ENCODE measurements at places on chromosomes 1 and 21.

DNA sequence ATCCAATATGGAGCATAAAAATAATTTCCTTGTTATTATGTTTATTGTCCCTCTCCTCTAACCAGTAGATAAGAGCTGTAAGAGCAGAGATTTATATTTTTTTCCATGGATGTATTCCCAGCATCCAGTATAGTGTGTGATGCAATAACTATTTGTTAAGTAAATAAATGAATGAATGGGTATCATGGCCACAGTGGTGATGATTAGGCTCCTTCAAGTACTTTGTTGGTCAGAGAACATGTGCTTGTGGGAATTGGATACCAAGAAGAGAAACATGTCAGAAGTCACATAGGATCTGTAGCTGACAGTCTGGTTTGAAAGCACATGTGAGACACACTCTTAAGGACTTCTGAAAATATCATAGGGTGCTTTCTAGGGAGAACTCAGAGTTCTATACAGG lies 588.5 kb downstream of the AGBL4 start:
- H3K4me3 ChIP-seq = no peak overlapping the region
- H3K4me1 ChIP-seq = no peaks in the 10 kb centered on the region
- no peak overlapping the region for H3K27ac ChIP-seq

- no peak for DNase-seq
- H3K4me3 ChIP-seq = no peak overlapping the region
- peaks cover 2% of the 10 kb centered on the region for H3K27me3 ChIP-seq
Observed at GRCh38 chr1:213720032-213720431, 267.7 kb upstream of the PROX1 start.

GRCh38 chr1:46575300-46575699 lies 23.9 kb upstream of the KNCN start:
- no peak overlapping the region for H3K4me3 ChIP-seq
- no peaks in the 10 kb centered on the region for H3K27me3 ChIP-seq

GRCh38 chr1:60896701-60897363 lies 185.5 kb upstream of the NFIA start:
- DNase-seq = no peak
- H3K27ac ChIP-seq = no peak overlapping the region
- peaks cover 13% of the 10 kb centered on the region for H3K27me3 ChIP-seq
- H3K4me3 ChIP-seq = no peak overlapping the region
- no peaks in the 10 kb centered on the region for H3K36me3 ChIP-seq

- no peak within 1 kb of the TSS for H3K4me3 ChIP-seq
- peaks cover 2% of the 10 kb centered on the region for H3K36me3 ChIP-seq
Observed at GRCh38 chr1:48222501-48223242, at the start of gene SLC5A9. TSS of gene SLC5A9 (plus strand) at chr1:48222716. CDS start at chr1:48222737, 21 bp downstream.

GRCh38 chr1:29698033-29698432 lies 461.7 kb downstream of the PTPRU start:
- H3K36me3 ChIP-seq = peaks cover 1% of the 10 kb centered on the region
- DNase-seq = no peak

DNA sequence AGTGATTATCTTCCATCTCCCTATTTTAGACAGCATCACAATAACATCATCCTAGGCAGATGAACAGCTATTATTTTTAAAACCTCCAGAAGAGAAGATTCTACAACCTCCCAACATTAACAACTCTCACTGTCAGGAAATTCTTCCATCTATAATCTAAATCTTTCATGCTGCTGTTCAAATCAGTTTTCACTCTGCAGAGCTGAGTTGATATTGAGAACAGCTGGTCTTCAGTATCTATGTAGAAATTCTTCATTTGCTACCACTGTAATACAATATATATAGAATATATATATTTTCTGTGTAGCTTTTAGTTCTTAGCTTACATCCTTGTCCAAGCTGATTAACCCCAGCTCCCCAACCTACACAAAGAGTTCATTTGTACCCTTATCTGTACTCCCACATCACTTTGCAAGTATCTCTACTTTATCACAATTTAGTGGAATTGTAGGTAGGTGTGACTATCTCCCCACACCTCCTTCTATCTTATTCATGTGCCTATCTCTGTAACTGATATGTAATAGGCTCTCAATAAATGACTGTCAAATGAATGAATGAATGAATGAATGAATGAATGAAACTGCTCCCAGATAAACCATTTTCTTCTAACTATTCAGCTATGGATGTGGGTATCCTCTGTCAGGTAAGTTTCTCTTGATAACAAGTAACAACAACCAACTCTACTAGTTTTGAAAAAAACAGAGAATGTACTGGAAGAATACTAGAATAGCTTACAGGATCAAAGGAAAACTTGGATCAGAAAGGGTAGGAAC lies 37.4 kb upstream of the PKN2 start:
- H3K27ac ChIP-seq = no peak overlapping the region
- no peaks in the 10 kb centered on the region for H3K36me3 ChIP-seq
- DNase-seq = no peak
- H3K4me3 ChIP-seq = no peak overlapping the region

- no peaks in the 10 kb centered on the region for H3K4me1 ChIP-seq
- no peak overlapping the region for H3K4me3 ChIP-seq
- H3K36me3 ChIP-seq = no peaks in the 10 kb centered on the region
- no peak overlapping the region for H3K27ac ChIP-seq
- DNase-seq = no peak
Observed at GRCh38 chr21:30880914-30881313, 466 bp downstream of the KRTAP11-1 start.

DNA sequence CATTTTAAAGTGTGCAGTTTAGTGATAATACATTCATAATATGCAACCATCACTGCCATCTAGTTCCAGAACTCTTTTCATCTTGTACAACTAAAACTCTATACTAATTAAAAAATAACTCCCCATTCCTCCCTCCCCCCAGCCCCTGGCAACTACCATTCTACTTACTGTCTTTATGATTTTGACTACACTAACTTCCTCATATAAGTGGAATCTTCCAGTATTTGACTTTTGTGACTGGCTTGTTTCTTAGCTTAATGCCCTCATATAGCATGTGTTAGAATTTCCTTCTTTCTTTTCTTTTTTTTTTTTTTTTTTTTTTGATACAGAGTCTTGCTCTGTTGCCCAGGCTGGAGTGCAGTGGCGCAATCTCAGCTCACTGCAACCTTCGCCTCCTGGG lies 1.4 kb upstream of the NVL start:
- DNase-seq = no peak
- H3K27me3 ChIP-seq = no peaks in the 10 kb centered on the region
- peaks cover 45% of the 10 kb centered on the region for H3K4me1 ChIP-seq
- H3K36me3 ChIP-seq = peaks cover 12% of the 10 kb centered on the region
- H3K4me3 ChIP-seq = no peak overlapping the region

DNA sequence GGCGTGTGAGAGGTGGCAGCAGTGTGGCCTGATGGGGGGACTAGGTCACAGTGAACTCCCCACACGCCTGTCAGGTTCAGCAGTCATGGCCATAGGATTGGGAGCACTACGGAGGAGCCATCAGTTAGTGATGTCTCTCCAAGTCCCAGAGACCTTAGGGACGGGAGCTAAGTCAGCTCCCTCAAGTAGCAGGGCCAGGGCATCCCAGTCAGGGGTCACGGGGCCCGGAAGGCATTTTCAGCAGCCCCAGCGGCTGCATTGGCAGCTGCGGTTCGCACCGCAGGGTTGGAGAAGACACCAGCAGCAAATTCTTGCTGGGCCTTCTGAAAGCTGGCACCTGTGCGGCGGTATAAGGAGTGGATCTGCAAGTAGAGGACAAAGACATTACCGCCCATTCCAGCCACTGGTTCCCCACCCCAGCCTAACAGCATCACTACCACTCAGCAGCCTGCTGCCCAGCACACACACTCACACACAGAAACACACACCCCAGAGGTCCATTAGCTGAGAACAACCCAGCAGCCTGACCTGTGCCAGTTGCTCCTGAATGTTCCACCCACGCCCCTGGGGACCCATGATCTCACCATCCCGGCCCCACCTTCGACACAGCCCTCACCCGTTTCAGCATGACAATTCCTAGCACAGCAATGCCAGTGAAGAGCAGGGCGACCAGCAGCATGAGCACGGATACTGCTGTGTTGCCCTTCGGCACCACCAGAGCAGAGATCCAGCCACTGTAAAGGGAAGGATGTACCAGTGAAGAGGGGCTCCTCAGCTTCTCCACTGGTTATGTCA lies 972 bp upstream of the ENTREP3 start:
- peaks cover 27% of the 10 kb centered on the region for H3K36me3 ChIP-seq
- peaks cover 50% of the 10 kb centered on the region for H3K4me1 ChIP-seq
- peak overlapping the region; percentile 35 for H3K27ac ChIP-seq
- H3K27me3 ChIP-seq = no peaks in the 10 kb centered on the region

GRCh38 chr1:236142253-236143103 lies at the start of gene GPR137B:
TSS of gene GPR137B (plus strand) at chr1:236142539. CDS start at chr1:236142623, 84 bp downstream.
- peak within 1 kb of the TSS; percentile 86 for H3K4me3 ChIP-seq
- no peak for DNase-seq
- peaks cover 22% of the 10 kb centered on the region for H3K27me3 ChIP-seq
- H3K27ac ChIP-seq = peak within 1 kb of the TSS; percentile 74

DNA sequence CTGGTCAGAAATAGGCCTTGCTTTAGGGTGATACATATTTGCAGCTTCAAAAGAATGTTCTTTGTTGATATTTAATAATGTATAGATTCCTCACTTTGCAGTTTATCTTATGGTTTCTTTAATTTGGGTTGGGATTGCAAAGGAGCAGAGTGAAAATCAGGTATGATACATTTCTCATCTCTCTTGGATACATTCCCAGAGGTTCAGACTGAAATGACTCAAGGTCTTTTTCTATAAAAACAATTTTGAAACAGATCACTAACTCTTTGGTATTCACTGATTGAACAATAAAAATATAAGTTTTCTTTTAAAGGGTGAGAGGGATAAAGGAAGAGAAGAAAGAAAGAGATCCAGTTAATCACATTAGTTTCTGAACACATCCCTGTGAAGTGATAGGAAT lies 606.5 kb upstream of the CAMK1G start:
- H3K36me3 ChIP-seq = no peaks in the 10 kb centered on the region
- no peaks in the 10 kb centered on the region for H3K27me3 ChIP-seq
- no peaks in the 10 kb centered on the region for H3K4me1 ChIP-seq
- no peak for DNase-seq

GRCh38 chr1:98129491-98129890 lies 208.7 kb upstream of the DPYD start:
- no peaks in the 10 kb centered on the region for H3K36me3 ChIP-seq
- H3K4me3 ChIP-seq = no peak overlapping the region
- no peaks in the 10 kb centered on the region for H3K27me3 ChIP-seq
- DNase-seq = no peak
- H3K27ac ChIP-seq = no peak overlapping the region

GRCh38 chr1:167705250-167705649 lies 16.5 kb upstream of the MPZL1 start:
- no peak overlapping the region for H3K4me3 ChIP-seq
- no peaks in the 10 kb centered on the region for H3K27me3 ChIP-seq
- peak overlapping the region; percentile 63 for H3K27ac ChIP-seq
- no peak for DNase-seq

- no peaks in the 10 kb centered on the region for H3K27me3 ChIP-seq
- peaks cover 43% of the 10 kb centered on the region for H3K36me3 ChIP-seq
- H3K4me3 ChIP-seq = peak overlapping the region; percentile 100
- H3K4me1 ChIP-seq = peaks cover 75% of the 10 kb centered on the region
- H3K27ac ChIP-seq = peak overlapping the region; percentile 99
- no peak for DNase-seq
Observed at GRCh38 chr1:111449703-111450017, 396 bp downstream of the ATP5PB start.

GRCh38 chr1:53573522-53573921 lies 114.3 kb downstream of the DMRTB1 start:
- no peaks in the 10 kb centered on the region for H3K27me3 ChIP-seq
- no peaks in the 10 kb centered on the region for H3K36me3 ChIP-seq
- no peak for DNase-seq
- H3K4me1 ChIP-seq = peaks cover 38% of the 10 kb centered on the region
- H3K27ac ChIP-seq = no peak overlapping the region

- H3K27me3 ChIP-seq = peaks cover 16% of the 10 kb centered on the region
- no peaks in the 10 kb centered on the region for H3K4me1 ChIP-seq
- H3K27ac ChIP-seq = no peak overlapping the region
Observed at GRCh38 chr1:93519199-93519829, 71.4 kb downstream of the FNBP1L start.

GRCh38 chr1:176682830-176683535 lies 220.0 kb downstream of the PAPPA2 start:
- H3K27ac ChIP-seq = no peak overlapping the region
- H3K4me1 ChIP-seq = no peaks in the 10 kb centered on the region
- H3K36me3 ChIP-seq = no peaks in the 10 kb centered on the region

- DNase-seq = peak; percentile 45
- peaks cover 2% of the 10 kb centered on the region for H3K36me3 ChIP-seq
- H3K4me1 ChIP-seq = peaks cover 4% of the 10 kb centered on the region
- H3K4me3 ChIP-seq = no peak overlapping the region
- H3K27ac ChIP-seq = no peak overlapping the region
Observed at GRCh38 chr1:175146529-175147213, 45.9 kb downstream of the KIAA0040 start.

DNA sequence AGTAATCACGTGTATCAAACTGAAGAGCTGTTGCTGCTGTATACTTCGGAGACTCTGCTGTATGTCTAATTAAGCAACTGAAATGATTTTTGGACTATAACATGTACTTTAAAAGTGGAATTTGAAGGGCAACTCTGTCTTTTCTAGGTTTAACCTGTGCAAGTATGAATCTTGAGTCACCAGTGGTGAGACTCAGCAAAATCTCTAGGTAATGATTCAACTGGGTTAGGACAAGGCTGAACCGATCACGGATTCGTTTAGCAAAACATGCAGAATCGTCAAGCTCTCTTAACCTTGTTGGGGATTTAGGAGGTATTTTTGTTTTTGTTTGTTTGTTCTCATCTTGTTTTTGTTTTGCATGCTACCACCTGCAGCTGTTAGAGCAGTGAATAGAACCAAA lies 149.6 kb downstream of the CYYR1 start:
- H3K36me3 ChIP-seq = no peaks in the 10 kb centered on the region
- no peaks in the 10 kb centered on the region for H3K4me1 ChIP-seq
- no peak overlapping the region for H3K27ac ChIP-seq
- no peak for DNase-seq

GRCh38 chr1:42927920-42928505 lies 30.7 kb downstream of the SLC2A1 start:
- peaks cover 61% of the 10 kb centered on the region for H3K4me1 ChIP-seq
- H3K4me3 ChIP-seq = no peak overlapping the region
- H3K36me3 ChIP-seq = peaks cover 72% of the 10 kb centered on the region
- H3K27me3 ChIP-seq = no peaks in the 10 kb centered on the region

DNA sequence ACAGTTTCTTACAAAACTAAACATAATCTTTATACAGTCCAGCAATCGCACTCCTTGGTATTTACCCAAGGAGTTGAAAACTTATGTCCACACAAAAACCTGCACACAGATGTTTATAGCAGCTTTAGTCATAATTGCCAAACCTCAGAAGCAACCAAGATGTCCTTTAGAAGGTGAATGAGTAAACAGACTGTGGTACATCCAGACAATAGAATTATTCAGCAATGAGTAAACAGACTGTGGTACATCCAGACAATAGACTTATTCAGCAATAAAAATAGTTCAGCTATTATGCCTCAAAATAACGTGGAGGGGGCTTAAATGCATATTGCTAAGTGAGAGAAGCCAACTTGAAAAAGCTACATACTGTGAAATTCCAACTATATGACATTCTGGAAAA lies 87.0 kb upstream of the GALNT2 start:
- no peaks in the 10 kb centered on the region for H3K4me1 ChIP-seq
- no peak overlapping the region for H3K27ac ChIP-seq
- H3K27me3 ChIP-seq = peaks cover 67% of the 10 kb centered on the region
- DNase-seq = no peak

Measured in central memory CD8-positive, alpha-beta T cell (primary cell).